Camera-type eye (tissue), 1 donor: ENCODE measurements at places on chromosomes 7 and 10. TPM values are rescaled to one million over a fixed set of nuclear protein-coding genes. Genes with fewer than 3 reads are reported as not detected.

Gene PON3
- total RNA-seq: 1.4 TPM

Gene BZW2
- total RNA-seq: 77.7 TPM

Gene XRCC2
- total RNA-seq: 5.3 TPM

Gene CHST3
- 28.3 TPM for total RNA-seq

Gene CRPPA
- 9.6 TPM for total RNA-seq

Gene LIPK
- total RNA-seq: not detected

Gene COL26A1
- 6.9 TPM for total RNA-seq

Gene HTR7
- 1.2 TPM for total RNA-seq

Gene SYT15B
- 4.0 TPM for total RNA-seq

Gene CAMK2B
- 39.1 TPM for total RNA-seq

Gene NFKB2
- 16.2 TPM for total RNA-seq

Gene ZNF655
- total RNA-seq: 113 TPM

Gene ATOH7
- 11.4 TPM for total RNA-seq

Gene BLNK
- 3.8 TPM for total RNA-seq

Gene C10orf53
- total RNA-seq: not detected

Gene TSPAN15
- 28.1 TPM for total RNA-seq

Gene CYP3A5
- 4.6 TPM for total RNA-seq

Gene GIMAP1
- 1.9 TPM for total RNA-seq

Gene TWIST1
- total RNA-seq: 24.9 TPM

Gene HOXA7
- not detected for total RNA-seq

Gene OLAH
- total RNA-seq: 0.93 TPM

Gene MYL10
- 3.8 TPM for total RNA-seq

Gene BAMBI
- total RNA-seq: 55.9 TPM
